ENCODE measurements at places on chromosomes 1 and 21. TPM values are rescaled to one million over a fixed set of nuclear protein-coding genes. Genes with fewer than 3 reads are reported as not detected.

Gene AMY1A
- total RNA-seq: not detected

Gene BRINP3
- total RNA-seq: 3.7 TPM

Gene DENND2D
- 3.7 TPM for total RNA-seq

Gene ZNF684
- total RNA-seq: 2.1 TPM

Gene SPRR4
- total RNA-seq: not detected

Gene DNASE2B
- total RNA-seq: not detected

Gene UBXN11
- 2.1 TPM for total RNA-seq

Gene GOLT1A
- not detected for total RNA-seq

Gene KIF1B
- total RNA-seq: 127 TPM

Gene OVAAL
- total RNA-seq: not detected

Gene CA14
- 2.1 TPM for total RNA-seq

Gene FAM131C
- total RNA-seq: not detected

Gene ERICH3
- total RNA-seq: not detected

Gene TMEM54
- total RNA-seq: 5.2 TPM

Measured in skeletal muscle tissue (tissue), 5 donors.